ENCODE measurements at places on chromosomes 5 and 9.

DNA sequence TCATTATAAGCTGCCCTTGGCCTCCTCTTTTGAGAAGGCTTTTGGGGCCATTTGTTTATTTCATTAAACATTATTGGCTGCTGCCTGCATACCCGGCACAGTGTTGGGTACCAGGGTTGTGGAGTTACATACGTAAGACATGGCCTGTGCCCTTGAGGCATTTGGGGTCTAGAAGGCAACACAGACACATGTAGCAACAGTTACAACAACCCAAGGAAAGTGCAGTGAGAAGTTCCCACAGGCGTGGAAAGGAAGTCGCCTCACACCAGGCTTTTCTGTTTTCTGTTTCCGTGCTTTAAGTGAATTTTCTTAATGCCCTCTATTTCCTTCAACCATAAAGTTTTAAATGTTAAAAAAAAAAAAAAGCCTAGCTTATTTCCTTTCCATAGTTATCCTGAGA is 47.4 kb downstream of the GALNT10 start:
- DNase-seq: no peak

GRCh38 chr5:125293223-125293622 is 546.8 kb upstream of the ZNF608 start:
- DNase-seq: no peak

DNA sequence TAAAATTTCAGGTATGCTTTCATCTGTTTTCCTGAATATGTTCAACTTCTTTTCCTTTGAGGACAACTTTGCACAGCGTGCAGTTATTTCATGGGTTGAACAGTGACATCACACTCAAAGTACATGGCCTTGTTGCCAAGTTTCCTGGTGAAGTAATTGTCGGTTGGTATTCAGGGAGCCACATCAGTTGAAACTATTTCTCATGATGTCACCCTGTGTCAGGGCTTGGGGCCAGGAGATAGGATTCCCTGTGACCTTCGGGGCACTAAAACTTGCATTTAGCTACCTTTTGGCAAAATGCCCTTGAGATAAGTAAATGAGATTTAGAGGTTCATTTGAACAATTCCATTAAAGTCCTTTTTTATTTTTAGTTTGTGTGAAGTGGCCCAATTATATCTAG is 383.9 kb downstream of the SH3GL2 start:
- no peak for DNase-seq

- DNase-seq: no peak
Observed at GRCh38 chr5:75678155-75678554, 39.1 kb downstream of the POC5 start.

- DNase-seq: no peak
Observed at GRCh38 chr9:127767410-127767809, 11.1 kb downstream of the SH2D3C start.

DNA sequence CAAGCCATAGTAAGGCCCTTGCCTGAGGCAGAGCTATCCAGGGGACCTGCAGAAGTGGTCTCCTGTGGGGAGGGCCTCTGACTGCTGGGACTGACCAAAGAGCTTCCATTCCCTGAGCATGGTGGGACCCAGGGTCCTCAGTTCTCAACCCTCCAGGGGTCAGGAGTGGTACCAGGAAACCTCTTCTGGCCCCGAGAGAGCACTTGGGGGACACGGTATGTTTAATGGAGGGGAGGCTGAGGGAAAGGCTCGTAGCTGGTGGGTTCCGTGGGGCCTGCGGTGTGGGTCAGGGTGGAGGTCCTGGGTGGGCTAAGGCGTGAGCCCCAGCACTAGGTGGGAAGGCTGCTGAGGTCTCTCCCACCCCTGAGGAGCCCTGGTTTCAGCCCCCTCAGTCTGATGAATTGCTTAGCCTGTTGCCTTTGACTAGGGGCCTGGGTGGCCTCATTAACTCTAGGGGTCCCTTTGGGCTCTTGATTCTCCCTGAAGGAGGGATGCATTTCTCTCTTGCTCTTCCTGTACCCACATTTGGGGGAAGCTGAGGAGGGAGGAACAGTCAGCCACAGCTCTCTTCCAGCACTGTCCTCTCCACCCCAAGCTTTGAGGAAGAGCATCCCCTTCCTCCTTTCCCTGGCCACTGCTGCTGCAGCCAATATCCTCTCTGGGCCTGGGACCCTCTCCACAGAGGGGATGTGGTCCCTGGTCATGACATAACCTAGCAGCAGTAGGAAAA is 34.0 kb downstream of the CSF1R start:
- no peak for DNase-seq

GRCh38 chr9:125586172-125586511 is 120.9 kb downstream of the MAPKAP1 start:
- no peak for DNase-seq

- no peak for DNase-seq
Observed at GRCh38 chr9:34783951-34784487, 74.1 kb upstream of the CCL21 start.

Measured in progenitor cell of endocrine pancreas (in vitro differentiated cells).